CD8-positive, alpha-beta memory T cell (primary cell): ENCODE measurements at places on chromosomes 2 and 18.

DNA sequence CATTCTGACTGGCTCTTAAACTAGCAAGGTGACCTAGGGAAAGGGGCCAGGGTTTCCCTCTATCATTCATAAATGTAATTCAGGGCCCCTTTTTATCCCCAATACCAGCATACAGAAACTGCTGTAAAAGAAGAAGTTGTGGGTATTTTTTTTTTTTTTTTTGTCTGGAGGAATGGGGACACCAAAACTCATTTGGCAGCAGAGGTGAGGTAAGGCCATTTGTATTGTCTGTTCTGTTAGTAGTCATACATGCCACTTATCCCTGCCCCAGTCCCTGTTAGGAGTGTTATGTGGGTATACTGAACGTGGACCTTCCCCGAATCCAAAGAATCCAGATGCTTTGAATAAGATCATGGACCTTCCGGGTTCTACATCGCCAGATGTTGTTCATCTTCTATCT lies 1.7 kb downstream of the SEPTIN2 start:
- no peak for DNase-seq

GRCh38 chr2:164692114-164692513 lies 70.8 kb upstream of the GRB14 start:
- DNase-seq: no peak

- no peak for DNase-seq
These were observed 33.2 kb upstream of the CYTIP start for GRCh38 chr2:157476953-157477709.

DNA sequence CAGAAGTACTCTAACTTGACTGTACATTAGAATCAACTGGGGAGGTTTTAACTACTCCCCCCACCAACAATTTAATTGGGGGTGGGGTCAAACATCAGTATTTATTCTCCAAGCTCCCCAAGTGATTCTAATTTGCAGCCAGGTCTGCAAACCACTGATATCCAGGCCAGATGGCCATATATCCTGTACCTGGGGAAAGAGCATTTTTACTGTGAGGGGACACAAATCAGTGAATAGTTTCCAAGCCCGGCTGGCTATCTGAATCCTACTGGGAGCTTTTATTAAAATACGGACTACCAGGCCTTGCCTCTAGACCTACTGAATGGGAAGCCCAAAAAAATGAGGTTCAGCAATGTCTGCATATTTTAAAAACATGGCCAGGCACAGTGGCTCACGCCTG lies 88.5 kb downstream of the TCF4 start:
- DNase-seq: no peak

DNA sequence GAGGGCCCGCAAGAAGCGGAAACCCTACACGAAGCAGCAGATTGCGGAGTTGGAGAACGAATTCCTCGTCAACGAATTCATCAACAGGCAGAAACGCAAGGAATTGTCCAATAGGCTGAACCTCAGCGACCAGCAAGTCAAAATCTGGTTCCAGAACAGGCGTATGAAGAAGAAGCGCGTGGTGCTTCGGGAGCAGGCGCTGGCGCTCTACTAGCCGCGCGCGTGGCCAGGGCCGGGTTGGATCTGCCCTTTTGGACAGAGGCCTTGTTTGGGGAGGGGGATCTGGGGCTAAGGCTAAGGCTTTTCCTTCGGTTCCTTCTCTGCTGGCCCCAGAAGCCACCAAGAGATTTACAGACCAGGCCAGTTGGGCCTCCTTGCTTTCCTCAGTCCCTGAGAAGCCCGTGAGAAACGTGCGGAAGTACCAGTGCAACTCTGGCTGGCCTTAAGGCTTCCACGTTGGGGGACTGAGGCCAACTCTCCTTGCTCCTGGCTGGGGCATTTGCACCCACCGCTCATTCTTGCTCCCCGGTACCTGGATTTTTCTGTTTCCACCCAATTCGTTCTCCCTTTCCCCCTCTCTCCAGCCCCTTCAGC lies 1.0 kb downstream of the HOXD12 start:
- DNase-seq: no peak

DNA sequence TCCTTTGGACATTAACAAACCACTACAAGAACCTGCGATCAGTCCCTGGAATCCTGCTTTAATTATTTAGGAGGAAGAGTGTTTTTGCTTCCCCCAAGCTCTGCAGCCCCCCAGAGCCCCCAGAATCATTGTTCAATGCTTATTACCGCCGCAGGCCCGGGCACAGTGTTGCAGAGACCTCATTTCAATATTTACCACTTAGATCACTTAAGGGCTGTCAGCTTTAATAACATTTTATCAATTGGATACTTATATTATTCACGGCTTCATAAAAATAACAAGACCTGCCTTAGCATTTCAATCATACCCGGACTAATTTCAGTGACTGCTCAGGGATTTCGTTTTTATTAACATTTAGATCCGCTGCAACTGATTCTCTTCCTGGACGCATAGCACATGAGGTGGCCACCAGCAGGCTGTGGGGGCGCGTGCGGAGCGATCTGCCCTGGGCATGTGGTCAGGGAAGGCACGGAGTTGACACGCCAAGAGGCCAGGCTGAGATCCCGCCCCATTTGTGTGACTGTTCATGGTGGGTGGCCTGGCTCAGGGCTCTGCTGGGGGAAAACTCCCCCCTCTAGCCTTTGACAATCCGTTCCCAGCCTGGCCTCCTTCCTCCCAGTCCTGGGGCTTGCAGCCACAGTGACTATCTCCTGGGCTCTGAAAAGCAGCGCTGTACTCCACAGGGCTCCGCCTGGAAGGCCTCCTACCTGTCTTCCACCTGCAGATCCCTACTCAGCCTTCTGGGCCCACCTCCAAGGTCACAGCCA lies 267.6 kb downstream of the SRBD1 start:
- DNase-seq: no peak

- DNase-seq: no peak
These were observed 29.3 kb downstream of the MEX3C start for GRCh38 chr18:51168026-51168742.

GRCh38 chr2:180722551-180723239 lies 257.7 kb upstream of the UBE2E3 start:
- no peak for DNase-seq

- DNase-seq: no peak
These were observed 14.2 kb upstream of the HK2 start for GRCh38 chr2:74819702-74820101.

DNA sequence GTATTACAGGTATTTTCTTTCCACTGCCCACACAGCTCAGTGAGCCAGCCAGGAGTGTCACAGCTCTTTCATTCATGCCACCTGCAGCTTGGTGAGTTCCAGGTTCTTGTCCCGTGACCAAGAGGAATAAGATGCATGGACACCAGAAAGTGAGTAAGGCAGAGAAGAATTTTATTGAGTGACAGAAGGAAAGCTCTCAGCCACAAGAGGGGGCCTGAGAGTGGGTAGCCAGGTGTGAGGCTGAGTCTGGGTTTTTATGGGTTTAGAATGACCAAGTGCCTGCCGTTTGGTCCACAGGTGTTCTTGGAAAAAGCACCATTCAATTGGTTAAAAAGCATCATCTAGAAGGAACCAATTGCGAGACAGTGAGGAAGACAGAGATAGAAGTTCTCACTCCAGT lies 1097.1 kb upstream of the SLC39A10 start:
- no peak for DNase-seq

GRCh38 chr2:16000642-16001041 lies 60.3 kb downstream of the MYCN start:
- no peak for DNase-seq

GRCh38 chr18:79545736-79546171 lies 133.8 kb upstream of the CTDP1 start:
- DNase-seq: no peak

DNA sequence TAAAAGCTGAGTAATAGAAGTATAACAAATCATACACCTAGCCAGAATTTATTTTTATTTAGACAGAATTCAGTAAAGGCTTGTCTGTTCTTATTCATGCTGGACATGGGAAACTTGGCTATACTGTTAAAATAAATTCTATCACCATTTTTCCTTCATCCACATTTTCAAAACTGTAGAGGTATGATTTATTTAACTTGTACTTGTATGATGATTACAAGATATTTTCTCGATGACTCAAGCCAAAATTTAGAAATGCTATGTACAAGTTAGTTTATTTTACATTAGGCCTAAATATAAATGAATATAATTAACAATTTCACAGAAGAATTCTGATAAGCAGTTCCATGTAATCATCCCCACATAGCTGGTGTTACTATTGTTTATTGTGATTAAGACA lies 194.8 kb upstream of the DOK6 start:
- DNase-seq: no peak

DNA sequence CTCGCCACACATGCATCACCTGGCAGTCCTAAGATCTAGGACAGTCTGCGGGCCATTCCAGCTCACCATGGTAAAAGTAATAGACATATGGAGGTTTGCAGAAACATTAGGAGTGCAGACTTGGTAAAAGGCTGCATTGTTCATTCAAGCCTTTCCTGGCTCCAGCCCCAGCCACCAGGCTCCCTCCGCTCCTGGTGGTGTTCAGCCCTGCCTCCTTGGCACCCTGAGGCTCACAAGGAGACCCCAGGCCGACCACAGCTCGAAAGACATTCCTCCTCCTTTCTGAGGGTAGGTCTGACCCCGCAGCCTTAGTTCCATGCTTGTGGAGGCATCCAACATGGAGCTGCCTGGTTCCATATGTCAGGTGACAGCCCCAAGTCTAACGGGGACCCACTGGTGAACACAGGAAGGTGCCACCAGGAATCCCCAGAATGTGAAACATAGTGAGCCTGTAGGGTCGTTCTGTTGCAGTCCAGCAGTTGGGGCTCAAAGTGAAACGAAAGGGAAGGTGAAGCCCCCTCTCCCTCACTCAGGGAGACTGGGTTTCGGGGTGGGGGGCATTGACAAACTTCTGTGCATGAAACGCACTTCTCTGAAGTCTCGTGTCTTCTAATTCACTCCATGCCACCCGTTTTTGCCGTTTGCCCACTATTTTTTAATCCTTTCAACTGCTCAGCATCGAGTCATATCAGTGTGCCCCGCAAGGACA lies 5.0 kb upstream of the SP100 start:
- peak; percentile 9 for DNase-seq

DNA sequence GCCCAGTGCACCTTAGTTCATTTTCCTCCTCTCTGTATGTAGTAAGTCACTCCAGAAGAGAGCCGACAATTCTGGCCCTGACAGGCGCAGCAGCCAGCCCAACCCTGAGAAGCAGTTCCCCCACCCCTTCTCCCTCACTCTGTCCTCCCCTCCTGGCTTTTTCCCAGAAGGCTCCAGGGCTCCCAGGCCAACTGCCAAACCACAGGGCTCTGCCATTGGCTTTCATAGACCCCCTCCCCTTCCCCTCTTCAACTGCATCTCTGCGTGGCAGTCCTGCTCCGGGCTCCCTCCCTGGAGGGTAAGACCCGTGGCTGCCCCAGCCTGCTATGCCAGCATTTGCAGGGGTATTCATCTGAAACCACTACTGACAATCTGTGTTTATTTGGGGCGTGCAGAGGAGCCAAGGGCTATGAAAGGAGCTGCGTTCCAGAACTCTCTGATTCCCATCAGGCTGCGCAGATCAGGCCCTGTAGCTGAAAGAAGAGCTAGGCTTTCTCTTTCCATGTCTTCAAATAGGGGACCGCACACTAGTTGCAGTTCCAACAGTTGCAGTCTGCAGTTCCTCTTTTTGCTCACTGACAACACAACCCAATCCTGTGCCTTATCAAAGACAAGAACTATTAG lies 388.6 kb upstream of the TNP1 start:
- DNase-seq: no peak

GRCh38 chr18:63299837-63300745 lies 19.5 kb downstream of the BCL2 start:
- no peak for DNase-seq

DNA sequence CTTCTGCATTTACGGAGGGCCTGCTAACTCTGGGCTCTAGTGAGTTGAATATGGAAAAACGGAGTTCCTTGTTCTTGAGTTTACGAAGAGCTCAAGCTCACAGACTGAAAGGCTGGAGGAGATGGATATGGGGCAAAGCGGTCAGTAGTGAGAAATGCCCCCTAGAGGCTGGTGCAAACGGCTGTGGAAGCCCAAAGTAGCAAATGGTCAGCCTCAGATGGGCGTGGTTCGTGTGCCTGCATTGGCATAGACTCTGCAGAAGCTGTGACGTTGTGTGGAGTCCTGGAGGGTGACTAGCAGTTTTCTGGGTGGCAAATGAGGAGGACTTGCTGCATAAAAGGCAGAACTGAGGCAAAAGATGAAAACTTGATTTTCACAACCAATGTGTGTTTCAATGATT lies 93.6 kb upstream of the TWIST2 start:
- DNase-seq: no peak

DNA sequence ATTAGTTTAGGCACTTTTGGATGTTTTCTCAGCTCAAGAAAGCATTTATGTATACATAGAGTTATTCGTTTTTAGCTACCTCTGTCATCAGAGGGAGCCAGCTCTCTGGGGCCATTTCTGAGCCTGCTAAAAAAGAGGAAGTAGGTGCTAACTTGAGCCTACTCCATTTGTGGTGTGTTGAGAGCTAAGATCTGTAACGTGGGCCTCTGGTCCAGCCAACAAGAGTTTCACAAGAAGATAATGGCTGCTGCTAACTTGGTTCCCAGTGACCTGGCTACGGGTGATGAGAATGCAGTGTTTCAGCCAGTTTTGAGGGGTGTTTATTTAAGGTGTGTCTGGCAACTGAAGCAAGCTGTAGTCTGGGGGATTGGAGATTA lies 182.5 kb downstream of the PRKCE start:
- no peak for DNase-seq

DNA sequence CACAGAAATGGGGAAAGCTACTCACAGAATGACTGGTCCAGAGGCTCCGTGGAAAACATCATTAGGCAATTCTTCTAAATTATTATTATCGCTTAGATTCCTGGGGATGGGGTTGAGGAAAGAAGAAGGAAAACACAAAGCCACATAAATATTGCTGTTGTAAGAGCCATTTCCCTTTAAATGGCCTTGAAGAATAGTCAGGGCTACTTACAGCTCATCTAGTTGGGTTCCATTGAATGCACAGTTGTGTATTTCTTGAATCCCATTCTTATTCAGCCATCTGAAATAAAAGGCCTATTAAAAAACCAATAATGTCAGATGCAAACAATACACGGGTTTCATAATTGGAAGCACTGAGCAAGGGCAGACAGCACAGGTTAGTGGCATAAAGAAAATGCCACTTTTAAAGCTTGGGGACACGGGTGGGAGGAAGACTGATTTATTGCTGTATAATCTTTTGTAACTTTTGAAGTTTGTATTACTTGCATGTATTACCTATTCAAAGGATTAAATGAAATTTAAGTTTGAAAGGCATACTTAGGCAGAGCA lies 171.4 kb downstream of the FSHR start:
- DNase-seq: no peak
